ENCODE measurements at places on chromosomes 4 and X.

DNA sequence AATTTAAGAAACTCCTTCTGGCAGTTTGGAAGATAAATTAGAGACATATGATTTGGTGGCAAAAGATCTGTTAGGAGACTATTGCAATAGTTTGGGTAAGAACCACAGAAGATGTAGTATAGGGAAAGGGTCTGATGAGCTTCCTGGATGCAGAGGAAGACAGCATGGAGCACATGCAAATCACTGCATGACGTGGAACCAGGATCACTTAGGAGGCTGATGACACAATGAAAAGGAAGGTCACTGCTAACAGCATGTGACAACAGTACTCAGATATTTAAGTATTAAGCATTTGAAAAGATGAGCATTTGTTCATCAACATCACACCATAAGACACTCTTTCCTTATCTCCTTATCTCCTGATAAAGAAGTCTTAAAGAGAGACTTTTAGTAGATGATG, 167.8 kb upstream of the LDB2 start:
- DNase-seq: no peak

DNA sequence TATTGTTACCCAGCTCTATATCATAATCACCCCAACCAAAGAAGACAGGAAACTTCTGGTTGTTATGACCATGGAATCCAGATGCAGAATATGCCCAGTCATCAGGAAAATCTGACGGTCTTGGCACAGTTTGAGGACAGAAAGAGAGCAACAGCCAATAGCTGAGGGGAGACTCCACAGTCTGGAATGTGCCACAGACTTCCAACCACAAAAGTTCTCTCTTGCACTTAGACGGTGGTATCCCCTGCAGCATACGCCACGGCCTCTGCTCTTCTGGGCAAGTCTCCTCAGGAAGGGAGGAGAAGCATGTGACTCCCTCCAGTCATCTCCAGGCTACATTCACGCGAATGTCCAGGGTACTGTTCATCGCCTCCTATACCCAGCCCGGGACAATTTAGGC, 18.4 kb downstream of the ZNF827 start:
- no peak for DNase-seq

DNA sequence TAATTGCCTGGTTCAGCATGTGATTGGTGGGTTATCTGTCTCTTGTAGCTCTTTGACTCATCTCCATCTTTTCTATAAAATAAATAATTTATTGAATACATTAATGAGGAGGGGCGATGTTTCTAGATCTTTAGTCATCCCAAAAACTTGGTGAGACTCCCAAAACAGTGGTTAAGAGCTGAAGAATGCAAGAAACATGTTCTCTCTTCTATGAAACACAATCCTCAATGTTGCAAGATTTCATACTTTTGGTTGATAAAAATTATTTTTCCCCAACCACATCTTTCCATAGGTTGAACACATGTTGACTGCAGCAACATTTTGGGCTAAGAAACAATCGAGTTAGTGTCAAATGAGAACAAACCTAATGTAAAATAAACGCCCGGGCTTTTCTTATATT, 1.2 kb upstream of the TMEM47 start:
- no peak for DNase-seq

- no peak for DNase-seq
Measured at GRCh38 chr4:93659629-93660028, 168.9 kb upstream of the ATOH1 start.

- no peak for DNase-seq
Measured at GRCh38 chr4:182443070-182443469, 199.9 kb downstream of the TENM3 start.

GRCh38 chr4:148359769-148360168, 82.4 kb downstream of the NR3C2 start:
- DNase-seq: no peak

DNA sequence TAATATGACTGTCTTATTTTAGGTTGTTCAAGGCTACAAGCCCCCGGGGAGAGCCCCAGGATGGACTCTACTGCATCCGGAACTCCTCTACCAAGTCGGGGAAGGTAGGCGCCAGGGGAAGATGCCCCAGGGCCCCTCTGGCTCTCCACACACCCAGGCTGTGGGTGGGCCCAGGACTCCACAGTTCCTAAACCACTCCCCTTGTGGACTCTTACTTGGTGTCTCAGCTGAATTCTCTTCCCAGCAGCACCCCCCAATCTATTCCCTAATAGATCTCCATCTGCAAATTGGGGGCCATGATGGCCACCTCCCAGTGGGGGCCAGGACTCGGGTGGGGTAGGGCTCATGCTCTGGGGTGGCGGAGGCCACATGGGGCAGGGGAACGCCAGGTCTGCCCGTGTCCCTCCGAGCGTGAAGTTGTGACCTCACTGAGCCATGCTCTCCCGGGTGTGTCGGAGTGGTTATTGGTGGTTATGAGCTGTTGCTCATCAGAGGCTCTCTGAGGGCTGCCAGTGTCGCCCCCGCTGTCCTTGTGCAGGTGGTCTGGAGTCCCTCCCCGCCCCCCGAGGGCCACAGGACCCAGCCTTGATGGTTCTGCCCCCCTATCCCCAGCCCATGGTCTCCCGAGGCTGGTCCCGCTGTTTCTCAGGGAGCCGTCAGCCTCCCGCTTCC, 11.2 kb upstream of the ADD1 start:
- no peak for DNase-seq

- no peak for DNase-seq
Measured at GRCh38 chrX:133979641-133980230, 5.7 kb downstream of the GPC3 start.

DNA sequence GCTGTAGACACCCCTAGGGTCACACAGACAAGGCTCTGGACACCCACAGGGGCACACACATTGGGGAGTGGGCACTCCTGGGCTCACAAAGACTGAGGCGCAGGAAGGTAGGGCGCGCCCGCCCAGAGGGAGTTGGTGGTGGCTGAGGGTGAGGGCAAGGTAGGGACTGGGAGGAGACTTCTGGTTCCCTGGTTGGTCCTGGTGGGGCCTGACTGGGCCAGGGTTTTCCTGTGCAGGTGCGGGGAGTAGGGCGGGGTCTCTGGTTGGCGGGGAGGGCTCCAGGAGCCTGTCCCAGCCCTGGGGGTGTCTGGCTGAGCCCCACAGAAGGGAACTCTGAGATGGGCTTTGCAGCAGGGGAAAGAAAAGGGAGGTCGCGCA, 6.7 kb upstream of the WAS start:
- peak; percentile 20 for DNase-seq

DNA sequence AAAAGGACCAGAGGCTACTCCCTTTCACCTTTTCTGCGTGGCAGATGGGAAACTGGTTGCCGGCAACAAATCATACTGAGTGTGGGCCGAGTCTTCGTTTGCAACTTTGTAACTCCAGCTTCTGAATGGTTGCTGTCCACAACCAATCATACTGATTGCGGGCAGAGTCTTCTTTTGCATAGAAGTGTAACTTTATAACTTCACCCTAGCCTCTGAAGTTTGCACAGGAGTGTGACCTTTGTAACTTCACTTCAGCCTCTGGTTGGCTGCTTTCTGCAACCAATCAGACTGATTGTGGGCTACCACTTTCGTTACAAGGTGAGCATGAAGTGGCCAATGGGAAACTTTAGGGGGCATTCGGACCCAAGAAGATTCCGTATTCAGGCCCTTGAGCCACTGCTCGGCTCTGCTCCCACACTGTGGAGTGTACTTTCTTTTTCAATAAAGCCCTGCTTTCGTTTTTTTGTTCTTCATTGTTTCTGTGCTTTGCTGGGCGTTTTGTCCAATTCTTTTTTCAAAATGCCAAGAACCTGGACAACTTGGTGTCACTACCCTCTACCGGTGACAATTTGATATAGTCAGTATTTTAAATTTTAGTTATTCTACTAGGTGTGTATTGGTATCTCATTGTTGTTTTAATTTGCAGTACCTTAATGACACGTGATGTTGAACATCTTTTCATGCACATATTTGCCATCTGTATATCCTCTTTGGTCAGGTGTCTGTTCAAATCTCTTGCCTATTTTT, 9.0 kb upstream of the PAGE5 start:
- no peak for DNase-seq

GRCh38 chrX:153397256-153397960, 3.7 kb downstream of the PNMA6E start:
- no peak for DNase-seq

DNA sequence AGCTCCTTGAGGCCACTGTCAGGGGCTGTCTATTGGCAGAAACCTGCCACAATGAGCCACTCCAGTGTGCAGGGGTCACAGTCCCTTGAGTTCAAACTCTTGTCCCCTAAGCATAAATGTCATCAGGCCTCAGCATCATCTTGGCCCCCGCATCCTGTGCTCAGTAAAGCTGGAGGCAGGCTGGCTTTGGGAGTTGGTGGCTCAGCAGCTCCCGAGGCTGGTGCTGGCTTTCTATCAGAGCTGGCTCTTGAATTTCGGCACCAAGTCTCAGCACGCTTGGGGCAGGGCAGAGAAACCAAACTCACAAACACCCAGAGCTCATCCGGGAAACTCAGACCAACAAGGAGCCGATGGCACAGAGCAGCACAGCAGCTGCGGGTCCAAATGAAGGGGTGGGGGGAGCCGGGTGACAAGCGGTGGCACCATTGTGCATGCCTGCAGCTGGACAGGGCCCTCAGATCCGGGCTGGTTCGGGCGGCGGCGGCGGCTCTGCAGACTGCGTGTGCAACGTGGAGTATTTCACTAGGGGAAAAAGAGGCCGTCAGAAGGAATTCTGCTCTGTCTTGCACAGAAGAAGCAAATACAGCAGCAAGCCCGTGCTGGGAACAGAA, 75.5 kb downstream of the MTMR1 start:
- no peak for DNase-seq

GRCh38 chrX:41245641-41246040, 88.3 kb upstream of the DDX3X start:
- no peak for DNase-seq

DNA sequence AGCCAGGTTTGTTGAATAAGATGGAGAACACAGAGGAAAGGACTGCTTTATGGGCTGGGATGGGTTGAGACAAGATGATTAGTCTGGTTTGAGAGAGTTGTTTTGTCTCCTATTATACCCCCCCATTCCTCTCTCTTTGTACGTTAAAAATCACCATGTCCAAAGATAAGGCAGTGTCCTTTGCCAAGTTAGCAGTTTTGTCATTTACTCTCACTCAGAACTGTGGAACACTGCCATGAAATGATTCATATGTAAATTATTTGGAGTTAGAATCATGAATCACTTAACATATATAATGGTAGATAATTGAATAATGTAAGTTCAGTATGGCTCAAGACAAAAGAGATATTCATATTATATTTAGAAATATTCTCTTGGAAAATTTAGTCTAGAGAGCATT, 151.3 kb downstream of the DCLK2 start:
- no peak for DNase-seq

DNA sequence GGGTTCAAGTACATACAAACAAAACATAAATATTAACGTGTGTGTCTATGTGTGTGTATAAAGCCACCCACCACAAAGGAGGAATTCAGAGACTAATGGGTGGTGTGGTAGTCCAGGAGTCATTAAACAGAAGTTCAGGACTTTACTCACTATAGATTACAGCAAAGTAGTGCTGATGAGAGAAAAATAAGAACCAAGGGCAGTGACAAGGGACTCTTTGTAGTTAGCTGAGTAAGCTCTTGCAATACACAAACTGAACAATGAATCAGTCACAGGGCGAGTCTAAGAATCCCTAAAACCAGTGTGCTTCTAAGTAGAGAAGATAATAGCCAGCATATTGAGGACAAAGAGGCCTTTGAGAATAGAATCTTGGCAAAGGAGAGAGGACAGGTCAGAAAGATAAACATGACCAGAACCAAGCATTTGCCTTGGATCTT, 232.4 kb downstream of the PPP3CA start:
- DNase-seq: no peak

DNA sequence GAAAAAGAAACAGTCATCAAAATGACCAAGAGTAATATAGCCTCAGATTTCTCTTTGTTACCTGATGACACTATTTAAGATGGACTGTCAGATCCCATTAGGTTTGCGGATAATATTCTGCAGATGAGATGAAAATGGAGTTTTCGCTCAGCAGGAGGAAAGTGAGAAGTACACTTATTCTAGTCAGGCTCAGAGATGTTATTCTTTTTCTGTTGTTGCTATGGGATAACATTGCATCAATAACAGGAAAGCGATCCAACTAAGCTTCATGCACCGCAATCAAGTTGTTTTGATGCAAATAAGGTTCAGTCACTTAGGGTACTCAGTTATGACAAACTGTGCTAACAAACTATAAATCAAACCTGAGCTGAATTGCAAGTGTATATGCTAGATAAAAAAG, 415.0 kb downstream of the CCSER1 start:
- DNase-seq: no peak

- DNase-seq: no peak
Measured at GRCh38 chr4:120082251-120082650, 15.6 kb upstream of the MAD2L1 start.

- DNase-seq: no peak
Measured at GRCh38 chr4:92387459-92388069, 83.8 kb downstream of the GRID2 start.

- no peak for DNase-seq
Measured at GRCh38 chr4:111268769-111269414, 646.0 kb upstream of the PITX2 start.

GRCh38 chr4:188930822-188931221, 791.6 kb downstream of the TRIML1 start:
- no peak for DNase-seq

DNA sequence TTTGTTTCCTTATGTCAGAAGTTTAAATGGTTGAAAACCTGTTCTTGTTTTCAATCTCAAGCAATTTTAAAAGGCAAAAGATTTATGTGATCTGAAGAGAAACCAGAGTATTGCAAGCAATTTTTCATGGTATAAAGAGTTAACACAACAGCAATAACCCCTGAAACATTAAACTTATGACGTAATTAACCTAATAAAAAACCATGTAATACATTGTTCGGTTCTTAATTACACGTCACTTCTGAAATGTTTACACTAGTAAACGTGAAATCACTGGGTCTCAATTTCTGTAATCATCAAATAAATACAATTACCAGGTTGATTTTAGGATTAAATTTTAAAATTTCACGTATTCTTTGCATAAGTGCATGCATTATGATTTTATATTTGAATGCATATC, 914.5 kb downstream of the NLGN4X start:
- no peak for DNase-seq

GRCh38 chr4:52984462-52984881, 122.4 kb downstream of the RASL11B start:
- DNase-seq: no peak

- DNase-seq: no peak
Measured at GRCh38 chr4:80913381-80913780, 117.1 kb upstream of the BMP3 start.

GRCh38 chr4:3640587-3640962, 108.4 kb upstream of the LRPAP1 start:
- DNase-seq: no peak

GRCh38 chrX:153686711-153687110, 1.0 kb upstream of the SLC6A8 start:
- DNase-seq: no peak

DNA sequence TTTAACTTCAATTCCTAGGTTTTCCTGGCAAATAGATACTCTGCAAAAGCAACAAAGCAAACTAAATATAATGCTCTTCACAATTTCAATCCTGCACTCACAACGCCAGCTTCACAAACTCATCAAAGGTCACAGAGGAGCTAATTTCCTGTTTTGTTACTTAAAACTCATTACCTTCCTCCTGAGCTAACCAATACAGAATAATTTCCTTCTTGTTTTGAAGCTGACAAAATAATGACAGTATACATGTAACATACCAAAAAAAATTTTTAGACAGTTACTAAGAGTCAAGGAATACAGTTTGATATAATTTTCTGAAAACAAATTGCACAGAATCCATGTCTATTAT, 17.9 kb downstream of the CNOT6L start:
- DNase-seq: peak; percentile 29
